ENCODE measurements at places on chromosomes 2 and 18.

GRCh38 chr2:237980751-237981150 lies 13.9 kb downstream of the UBE2F start:
- no peak for DNase-seq

DNA sequence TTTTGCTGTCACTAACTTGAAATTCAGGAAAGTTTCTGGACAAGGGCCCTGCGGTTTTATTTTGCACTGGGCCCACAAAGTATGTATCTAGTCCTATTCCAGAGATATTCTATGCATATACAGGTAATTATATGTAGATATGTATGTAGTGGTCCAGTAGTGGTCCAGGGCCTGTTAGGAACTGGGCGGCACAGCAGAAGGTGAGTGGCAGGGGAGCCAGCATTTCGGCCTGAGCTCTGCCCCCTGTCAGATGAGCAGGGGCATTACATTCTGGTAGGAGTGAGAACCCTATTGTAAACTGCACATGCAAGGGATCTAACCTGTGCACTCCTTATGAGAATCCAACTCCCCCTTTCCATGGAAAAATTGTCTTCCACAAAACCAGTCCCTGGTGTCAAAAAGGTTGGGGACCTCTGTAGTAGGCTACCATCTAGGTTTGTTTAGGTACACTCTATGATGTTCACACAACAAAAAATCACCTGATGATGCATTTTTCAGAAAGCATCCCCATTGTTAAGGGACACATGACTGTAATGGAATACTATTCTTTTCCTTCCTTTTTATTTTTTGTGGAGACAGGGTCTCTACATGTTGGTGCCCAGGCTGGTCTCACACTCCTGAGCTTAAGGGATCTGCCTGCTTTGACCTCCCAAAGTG lies 2.8 kb upstream of the PPP4R3B start:
- no peak for DNase-seq

DNA sequence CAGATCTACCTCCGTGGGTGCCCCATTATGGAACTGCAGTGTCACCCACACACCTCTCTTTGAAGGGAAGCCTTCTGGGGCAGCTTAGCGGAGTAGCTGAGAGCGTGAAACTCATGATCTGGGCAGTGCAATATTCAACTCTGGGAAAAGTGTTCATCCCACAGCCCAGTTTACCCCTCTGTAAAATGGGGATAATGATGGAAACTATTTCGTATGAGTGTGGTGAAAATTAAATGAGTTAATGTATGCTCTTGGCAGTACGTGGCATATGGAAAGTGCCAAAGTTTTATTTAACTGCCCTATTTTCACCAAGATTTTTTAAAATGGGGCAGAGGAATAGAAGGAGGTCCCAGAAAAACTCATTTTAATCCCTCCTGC lies 11.5 kb downstream of the EVX2 start:
- DNase-seq = no peak

- no peak for DNase-seq
Measured at GRCh38 chr18:8989017-8989416, 113.5 kb upstream of the NDUFV2 start.

- no peak for DNase-seq
Measured at GRCh38 chr2:77839102-77839501, 316.9 kb upstream of the LRRTM4 start.

GRCh38 chr18:52377094-52377493 lies 37.1 kb downstream of the DCC start:
- no peak for DNase-seq

- DNase-seq = no peak
Measured at GRCh38 chr2:214410918-214411554, at the start of gene VWC2L. VWC2L (plus strand) TSS chr2:214411054; CDS start chr2:214414194, 3,140 bp downstream.

GRCh38 chr2:112751451-112752197 lies 12.8 kb downstream of the CKAP2L start:
- no peak for DNase-seq

All from central memory CD4-positive, alpha-beta T cell (primary cell).